ENCODE measurements at places on chromosomes 2 and 18.
A peak's percentile ranks its signal among the peaks of the same experiment; 100 is the strongest.

DNA sequence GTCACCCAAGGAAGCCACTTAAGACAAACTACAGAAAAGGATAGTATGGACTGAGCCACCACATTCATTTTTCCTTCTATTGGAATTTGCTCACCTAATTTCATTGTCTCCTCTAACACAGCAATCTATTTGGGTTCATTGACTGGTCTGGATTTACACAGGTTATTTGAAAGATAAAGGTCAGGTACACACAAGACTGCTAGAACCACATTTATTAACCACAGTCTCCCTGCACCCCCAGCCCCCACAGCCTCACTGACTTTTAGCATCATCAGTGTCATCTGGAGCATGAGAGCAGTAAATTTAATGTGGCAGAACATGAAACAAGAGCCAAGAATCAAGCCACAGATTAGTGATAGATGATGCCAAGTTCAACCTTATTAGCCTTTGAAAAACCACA, 226.9 kb upstream of the GYPC start:
- DNase-seq, result no peak

DNA sequence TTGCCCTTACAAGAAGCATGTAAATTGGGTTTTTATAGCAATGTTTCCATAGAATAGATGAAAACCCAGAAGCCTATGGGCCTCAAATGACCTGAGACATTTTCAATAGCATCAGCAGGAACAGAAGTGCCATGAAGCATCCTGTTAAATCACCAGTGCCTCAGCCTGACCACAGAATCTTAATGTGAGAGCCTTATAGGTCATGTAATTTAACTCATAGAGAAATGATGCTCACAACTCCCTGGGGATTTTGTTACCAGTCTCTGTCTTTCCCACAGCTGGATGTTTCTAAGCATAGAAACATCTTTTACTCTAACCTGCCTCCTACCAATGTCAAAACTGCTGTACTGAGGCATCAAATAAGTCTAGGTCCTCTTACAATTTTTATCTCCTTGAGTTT, 295.8 kb upstream of the ACVR2A start:
- peak; percentile 65 for DNase-seq

DNA sequence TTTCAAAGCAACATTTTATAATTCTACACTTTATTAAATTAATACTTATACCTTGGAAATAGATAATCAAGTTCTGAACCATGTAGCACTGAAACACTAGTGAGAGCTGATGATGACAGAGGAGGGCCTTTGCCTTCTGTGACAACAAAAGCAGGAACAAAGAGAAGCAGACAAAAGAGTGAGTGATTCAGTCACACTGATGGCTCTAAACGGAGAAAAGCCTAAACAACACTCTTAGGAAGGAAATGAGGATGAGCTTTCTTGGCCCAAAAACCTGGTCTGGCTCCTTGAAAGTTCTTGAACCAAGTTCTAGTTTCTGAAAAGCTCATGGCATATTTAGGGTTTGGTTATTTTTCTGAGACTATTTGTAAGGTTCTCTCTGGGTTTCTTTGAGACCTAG, 271.9 kb downstream of the DPP10 start:
- DNase-seq, result no peak

- DNase-seq, result peak; percentile 41
Measured at GRCh38 chr2:112876971-112877361, 34.0 kb upstream of the IL37 start.

DNA sequence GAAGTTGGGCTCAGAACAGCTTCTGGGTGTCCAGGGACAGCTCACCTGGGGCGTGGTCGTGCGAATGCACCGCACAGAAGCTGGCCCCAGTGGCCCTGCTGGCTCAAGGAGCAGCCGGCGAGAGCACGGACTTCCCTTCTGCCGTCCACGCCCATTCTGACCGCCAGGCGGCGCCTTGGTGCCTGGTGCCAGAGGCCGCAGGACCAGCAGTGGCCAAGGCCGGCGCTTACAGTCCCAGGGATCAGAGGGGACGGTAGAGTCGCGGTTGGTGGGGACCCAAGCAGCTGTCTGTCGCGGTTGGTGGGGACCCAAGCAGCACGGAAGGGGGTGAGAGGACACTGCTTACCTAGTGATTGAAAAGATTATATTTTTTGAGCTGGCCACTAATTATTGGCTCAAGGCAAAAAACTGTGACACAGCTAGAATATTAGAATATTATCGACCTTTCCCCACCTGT, 25.7 kb downstream of the NPPC start:
- peak; percentile 49 for DNase-seq

DNA sequence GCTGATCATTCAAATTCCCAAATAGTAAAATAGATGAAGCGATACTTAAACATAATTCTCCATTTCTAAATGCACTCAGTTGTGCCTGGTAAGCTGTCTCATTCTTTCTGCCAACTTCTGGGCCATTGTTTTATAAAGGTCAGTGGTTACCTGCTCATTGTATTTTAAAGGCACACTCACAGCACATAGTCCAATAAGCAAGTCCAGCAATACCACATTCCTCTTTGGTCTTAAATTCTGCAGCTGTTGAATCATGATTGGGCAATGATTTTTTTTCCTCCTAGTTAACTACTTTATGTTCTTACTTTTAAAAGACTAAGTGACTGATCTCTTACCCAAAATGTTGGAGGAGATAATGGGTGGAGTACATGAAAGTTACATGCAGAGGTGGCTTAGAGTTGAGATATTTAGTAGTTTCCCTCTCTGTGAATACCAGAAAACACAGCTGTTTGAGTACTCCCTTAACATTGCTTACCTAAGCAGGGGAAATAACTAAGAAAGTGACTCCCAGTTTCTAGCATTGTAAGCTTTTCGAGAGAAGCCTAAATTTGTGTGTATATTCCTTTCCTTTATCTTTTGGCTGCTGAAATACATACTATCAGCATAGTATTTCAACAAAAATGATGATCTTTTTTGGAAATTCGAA, 220.7 kb downstream of the CAMKMT start:
- DNase-seq, result peak; percentile 58

GRCh38 chr2:55880416-55881143, 43.0 kb downstream of the EFEMP1 start:
- no peak for DNase-seq

DNA sequence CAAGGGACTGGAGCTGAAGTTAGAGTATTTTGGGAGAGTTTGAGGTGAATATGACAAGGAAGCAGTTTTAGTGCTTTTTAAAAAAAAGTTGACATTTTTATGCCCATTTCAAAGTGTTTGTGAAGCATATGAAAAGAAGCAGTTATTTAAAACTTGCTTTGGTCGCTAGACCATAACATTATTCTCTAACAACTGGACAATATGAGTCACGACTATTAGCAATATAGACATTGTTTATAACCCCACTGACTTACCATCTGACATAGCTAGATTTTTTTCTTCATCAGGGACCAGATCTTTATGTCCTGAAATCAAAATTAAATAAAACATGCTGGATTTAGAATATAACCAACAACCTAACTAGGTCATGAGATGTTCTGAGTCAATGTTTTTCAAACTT, 22.6 kb upstream of the DYTN start:
- peak; percentile 5 for DNase-seq

GRCh38 chr2:113390124-113390849, 47.2 kb upstream of the ZNG1B start:
- peak; percentile 78 for DNase-seq

DNA sequence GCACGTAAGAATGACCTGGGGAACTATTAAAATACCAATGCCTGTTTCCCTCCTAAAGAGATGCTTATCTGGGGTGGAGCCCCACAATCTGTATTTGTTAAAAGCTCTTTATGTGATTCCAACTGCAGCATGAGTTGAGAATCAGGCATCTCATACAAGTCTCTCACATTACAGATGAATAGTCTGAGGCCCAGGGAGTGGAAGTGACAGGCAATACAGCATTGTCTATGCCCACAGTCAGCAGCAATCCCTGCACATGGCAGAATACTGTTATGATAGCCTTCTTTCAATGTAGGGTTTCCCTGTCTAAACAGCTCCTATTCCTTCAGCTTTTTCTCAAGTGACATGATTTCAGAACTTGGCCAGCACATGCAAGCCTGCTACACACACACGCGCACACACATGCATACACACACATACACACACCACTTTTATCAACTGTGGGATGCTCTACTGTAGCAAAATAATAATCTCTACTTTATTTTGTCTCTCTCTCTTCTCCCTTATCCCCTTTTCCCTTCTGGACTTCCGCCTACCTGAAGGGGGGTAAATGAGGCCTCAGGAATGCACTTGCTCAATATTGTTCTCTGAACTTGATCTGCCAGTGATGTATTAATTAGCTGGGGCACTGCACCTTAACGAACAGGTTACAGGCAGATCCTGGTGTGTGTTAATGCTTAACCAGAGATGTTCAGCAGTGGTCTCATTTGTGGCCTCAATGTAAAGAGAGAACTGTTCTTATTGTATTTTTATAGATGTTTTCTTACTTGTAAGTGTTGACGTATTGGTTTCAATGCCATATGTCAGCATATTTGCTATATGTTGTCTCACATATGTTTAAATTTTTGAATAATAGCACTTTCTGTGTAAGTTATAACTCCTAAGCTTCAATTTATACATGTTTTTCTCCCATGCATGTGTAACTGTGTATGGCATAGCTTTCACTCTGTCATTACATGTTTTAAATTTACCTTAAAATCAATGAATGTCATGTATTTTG, 116.0 kb downstream of the SETBP1 start:
- DNase-seq, result no peak

DNA sequence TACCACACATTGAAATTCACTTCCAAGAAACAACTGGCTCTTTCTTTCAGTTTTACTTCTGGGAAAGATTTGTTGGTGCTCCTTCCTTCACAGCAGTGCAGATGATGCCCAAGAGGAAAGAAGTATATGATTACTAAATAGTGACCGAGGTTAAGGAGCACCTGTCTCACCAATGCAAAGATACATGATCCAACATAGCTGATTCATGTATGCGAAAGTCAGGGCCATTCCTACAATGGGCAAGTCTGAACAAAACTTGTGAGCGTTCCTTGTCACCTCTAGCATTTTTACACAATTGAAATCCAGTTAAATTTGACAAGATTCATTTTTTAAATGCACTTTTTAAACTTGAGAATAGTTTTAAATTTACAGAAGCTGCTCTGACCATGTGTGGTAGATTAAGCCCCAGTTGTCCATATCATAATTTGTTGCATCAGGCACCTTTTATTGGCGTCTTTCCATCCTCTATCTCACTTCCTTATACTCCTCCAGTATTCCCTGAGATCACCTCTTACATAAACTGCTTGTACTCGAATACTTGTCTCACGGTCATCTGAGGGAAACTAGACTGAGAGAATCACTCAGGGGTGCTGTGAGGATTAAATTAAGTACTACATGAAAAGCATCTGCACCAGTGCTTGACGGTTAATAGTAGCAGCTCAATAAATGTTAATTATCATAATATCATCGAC, 438.8 kb upstream of the CDH20 start:
- no peak for DNase-seq

DNA sequence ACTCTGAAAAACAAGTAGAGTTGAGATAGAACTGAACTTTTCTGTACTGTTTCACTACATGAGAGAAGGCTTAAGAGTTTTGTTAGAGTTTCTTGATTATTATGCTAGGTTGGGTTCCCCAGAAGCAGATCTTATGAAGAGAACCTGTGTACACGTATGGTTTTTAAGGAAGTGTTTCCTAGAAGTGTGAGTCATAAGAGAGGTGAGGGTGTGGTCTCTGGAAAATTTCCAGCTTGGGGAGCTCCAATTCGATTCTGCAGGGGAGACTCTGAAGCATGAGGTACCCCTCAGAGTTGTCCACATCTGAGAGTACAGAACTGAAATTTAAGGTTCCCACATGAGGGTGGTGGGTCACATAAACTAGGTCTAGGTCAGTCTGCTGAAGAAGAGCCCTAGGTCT, 83.3 kb upstream of the MAP2 start:
- no peak for DNase-seq

DNA sequence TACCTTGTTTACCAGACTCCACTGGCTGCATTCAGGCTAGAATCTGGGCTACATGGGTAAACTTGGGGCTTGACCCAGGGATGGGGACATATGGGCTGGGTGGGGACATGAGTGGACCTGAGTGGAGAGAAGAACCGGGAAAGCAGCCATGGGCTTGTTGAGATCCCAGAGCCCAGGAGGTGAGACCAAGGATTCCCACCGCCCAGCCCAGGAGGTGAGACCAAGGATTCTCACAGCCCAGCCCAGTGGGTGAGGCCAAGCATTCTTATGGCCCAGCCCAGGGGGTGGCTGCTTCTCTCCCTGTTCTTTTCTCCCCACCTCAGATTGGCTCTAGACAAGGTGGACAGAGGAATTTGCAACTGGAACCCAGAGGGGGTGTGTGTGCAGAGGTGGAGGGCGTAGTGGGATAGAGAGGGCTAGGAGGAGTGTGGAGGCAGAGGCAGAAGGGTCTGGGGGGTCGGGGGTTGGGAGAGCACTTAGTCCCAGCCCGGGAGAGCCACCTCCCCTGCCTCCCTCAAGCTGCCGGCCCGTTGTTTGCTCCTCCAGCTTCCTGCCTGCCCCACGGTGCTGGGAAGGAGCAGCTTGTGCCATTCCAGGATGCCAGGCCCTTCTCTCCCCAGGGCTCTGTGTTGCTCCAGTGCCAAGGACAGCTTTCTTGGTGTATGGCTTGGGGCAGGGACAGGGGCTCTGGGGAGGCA, 25.6 kb downstream of the GLI2 start:
- no peak for DNase-seq

GRCh38 chr18:31952223-31952622, 9.3 kb upstream of the TRAPPC8 start:
- no peak for DNase-seq

- DNase-seq, result no peak
Measured at GRCh38 chr2:72513011-72513410, 312.8 kb downstream of the EXOC6B start.

DNA sequence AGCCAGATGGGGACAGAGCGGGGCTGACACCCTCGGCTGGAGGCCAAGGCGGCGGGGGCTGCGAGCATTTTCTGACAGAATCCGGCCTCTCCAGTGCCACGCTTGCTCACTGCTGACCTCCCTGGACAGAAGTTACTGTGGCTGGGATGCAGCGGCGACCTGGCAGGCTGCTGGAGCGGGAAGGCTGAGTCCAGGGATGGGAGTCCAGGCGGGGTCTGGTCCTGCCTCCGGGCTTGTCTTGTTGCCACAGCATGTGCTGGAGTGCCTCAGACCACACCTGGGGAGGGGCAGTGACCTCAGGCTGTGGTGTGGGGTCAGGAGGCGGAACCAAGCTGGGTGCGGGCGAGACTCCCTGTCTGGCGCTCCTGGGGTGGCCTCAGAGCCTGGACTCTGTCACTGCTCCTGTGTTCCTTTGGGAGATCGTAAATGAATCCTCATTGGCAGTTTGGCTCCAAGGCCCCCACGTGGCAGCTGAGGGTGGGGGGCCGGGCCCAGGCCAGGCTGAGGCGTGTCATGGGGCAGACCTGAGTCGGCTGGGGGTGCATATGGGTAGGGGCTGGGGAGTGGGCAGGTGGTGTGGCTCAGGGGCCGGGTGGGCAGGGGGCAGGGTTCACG, 5.5 kb downstream of the BOK start:
- DNase-seq, result no peak

GRCh38 chr2:70923378-70924015, 12.2 kb upstream of the ATP6V1B1 start:
- no peak for DNase-seq

- no peak for DNase-seq
Measured at GRCh38 chr18:78431606-78432005, 548.0 kb upstream of the SALL3 start.
